ENCODE measurements at places on chromosomes 4 and X. TPM values are rescaled to one million over a fixed set of nuclear protein-coding genes. Genes with fewer than 3 reads are reported as not detected.

GRCh38 chr4:56127716-56128115 is 179.0 kb downstream of the CEP135 start:
- H3K4me1 ChIP-seq = no peaks in the 10 kb centered on the region
- no peak overlapping the region for H3K4me3 ChIP-seq
- no peak overlapping the region for H3K27ac ChIP-seq
- H3K27me3 ChIP-seq = no peaks in the 10 kb centered on the region

GPR78 gene
- total RNA-seq = not detected

DNA sequence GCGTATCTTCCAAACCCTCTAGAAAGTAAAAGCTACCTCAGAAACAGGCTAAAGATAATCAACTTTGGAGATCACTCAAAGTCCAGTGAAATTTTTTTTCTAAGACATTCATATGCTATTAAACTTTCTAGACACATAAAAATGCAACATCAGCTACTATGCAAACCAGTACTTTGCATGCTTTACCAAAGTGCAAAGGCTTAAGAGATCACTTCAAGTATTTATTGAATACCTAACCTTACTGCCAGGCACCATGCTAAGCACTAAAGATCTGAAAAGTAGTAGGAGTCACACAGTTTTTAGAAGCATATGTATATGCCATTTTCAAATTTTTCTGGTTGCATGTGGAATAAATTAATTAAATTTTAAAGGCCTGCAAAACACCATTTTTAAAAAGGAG is 115.8 kb downstream of the THOC2 start:
- H3K4me3 ChIP-seq = no peak overlapping the region
- H3K4me1 ChIP-seq = no peaks in the 10 kb centered on the region
- H3K27ac ChIP-seq = no peak overlapping the region
- H3K36me3 ChIP-seq = peaks cover 4% of the 10 kb centered on the region
- H3K27me3 ChIP-seq = no peaks in the 10 kb centered on the region
- DNase-seq = no peak

DNA sequence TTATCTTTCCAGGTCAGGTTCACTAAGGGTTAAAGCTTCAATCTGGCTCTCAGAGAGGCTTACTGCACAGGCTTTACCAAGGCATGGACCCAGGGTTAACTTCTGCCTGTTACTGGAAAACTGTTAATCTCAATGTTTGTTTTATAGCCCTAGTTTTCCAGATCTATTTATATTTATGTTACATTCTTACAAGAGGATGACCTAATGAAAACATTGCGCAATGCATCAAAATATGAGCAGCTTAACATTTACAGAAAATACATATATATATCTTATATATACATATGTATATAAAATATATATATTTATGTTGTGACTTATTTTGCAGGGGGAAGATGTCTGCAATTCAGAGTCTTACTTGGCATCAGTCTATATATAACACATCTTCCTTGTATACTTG is 112.3 kb downstream of the PCDH19 start:
- H3K4me1 ChIP-seq = no peaks in the 10 kb centered on the region
- no peak overlapping the region for H3K27ac ChIP-seq
- DNase-seq = no peak
- no peaks in the 10 kb centered on the region for H3K36me3 ChIP-seq
- no peak overlapping the region for H3K4me3 ChIP-seq

CXorf51B gene
- total RNA-seq = not detected

NBDY gene
- 10.5 TPM for total RNA-seq

DNA sequence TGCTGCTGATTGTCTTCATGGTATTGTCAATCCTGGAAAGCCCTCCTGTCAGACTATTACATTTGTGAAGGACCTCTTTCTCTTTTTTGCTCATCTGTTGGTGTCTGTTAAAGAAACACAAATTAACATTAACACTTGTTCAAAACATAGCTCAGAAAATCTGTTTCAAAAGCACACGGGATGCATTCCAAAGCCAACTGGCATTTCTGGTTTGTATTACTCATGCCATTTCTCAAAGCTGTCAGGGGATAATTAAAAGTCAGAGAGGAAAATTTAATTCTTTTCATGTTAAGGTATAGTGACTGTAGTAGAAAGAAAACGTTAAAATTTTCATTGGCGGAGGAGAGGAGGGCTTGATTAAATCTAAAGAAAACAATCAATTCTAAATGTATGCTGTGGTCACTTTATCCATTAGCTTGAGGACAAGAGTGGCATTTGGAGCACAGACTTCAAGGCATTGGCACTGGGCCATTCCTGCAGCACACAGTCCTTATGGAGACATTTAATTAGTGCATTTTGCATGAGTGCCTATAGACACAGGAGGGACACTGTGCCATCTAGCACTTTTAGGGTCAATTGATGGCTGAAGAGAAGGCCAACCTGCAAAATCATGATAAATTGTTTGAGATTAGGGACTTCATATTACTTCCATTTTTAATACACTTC is 21.2 kb upstream of the GLRA2 start:
- no peaks in the 10 kb centered on the region for H3K27me3 ChIP-seq
- no peaks in the 10 kb centered on the region for H3K36me3 ChIP-seq
- peak overlapping the region; percentile 4 for H3K27ac ChIP-seq

DNA sequence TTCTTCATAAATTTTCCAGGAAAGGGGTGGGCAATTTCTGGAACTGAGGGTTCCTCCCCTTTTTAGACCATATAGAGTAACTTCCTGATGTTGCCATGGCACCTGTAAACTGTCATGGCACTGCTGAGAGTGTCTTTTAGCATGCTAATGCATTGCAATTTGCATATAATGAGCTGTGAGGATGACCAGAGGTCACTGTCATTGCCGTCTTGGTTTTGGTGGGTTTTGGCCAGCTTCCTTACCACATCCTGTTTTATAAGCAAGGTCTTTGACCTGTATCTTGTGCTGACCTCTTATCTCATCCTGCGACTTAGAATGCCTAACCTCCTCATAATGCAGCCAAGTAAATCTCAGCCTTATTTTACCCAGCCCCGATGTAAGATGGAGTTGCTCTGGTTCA is 577.8 kb downstream of the NLGN4X start:
- H3K27me3 ChIP-seq = no peaks in the 10 kb centered on the region
- no peak for DNase-seq
- H3K4me3 ChIP-seq = no peak overlapping the region
- no peaks in the 10 kb centered on the region for H3K4me1 ChIP-seq

- no peaks in the 10 kb centered on the region for H3K27me3 ChIP-seq
- H3K27ac ChIP-seq = no peak overlapping the region
- no peak overlapping the region for H3K4me3 ChIP-seq
These were observed 17.3 kb downstream of the COQ2 start for GRCh38 chr4:83267121-83267829.

ADGRL3 gene
- 5.7 TPM for total RNA-seq

ADAMTS3 gene
- total RNA-seq = 0.64 TPM
